ENCODE measurements at places on chromosomes 2 and 18. TPM values are rescaled to one million over a fixed set of nuclear protein-coding genes. Genes with fewer than 3 reads are reported as not detected.

GRCh38 chr2:165469417-165469816, at the start of gene CSRNP3:
CSRNP3 (plus strand) TSS chr2:165469698; CDS start chr2:165595066, 125,368 bp downstream.
- peak within 1 kb of the TSS; percentile 86 for H3K4me3 ChIP-seq
- H3K4me1 ChIP-seq = peaks cover 37% of the 10 kb centered on the region
- H3K27me3 ChIP-seq = no peaks in the 10 kb centered on the region
- peak; percentile 91 for DNase-seq
- no peak within 1 kb of the TSS for H3K27ac ChIP-seq

DNA sequence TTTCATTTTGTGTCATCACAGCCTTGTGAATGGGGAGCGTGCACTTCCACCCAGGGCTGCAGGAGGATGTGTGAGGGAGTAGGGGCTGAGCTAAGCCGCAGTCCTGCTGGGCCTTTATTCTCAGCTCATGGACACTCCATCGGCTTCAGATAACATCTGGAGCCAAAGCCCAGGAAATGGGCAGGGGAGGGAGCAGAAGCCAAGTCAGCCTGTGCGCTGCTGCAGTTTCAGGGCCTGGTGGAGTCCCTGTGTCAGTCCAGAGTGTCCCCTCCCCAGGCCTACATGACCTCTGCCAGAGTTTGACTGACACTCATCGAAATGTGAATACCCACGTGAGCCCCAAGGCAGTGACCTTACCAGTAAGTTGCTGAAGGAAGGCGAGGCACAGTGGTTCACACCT, 242.2 kb downstream of the LOXHD1 start:
- no peak for DNase-seq
- peaks cover 68% of the 10 kb centered on the region for H3K4me1 ChIP-seq
- H3K27me3 ChIP-seq = no peaks in the 10 kb centered on the region
- no peak overlapping the region for H3K4me3 ChIP-seq
- peak overlapping the region; percentile 30 for H3K27ac ChIP-seq

- H3K4me3 ChIP-seq = no peak overlapping the region
- no peaks in the 10 kb centered on the region for H3K4me1 ChIP-seq
- H3K36me3 ChIP-seq = no peaks in the 10 kb centered on the region
- H3K27ac ChIP-seq = no peak overlapping the region
- no peak for DNase-seq
Observed at GRCh38 chr2:72431737-72432136, 284.1 kb upstream of the CYP26B1 start.

DNA sequence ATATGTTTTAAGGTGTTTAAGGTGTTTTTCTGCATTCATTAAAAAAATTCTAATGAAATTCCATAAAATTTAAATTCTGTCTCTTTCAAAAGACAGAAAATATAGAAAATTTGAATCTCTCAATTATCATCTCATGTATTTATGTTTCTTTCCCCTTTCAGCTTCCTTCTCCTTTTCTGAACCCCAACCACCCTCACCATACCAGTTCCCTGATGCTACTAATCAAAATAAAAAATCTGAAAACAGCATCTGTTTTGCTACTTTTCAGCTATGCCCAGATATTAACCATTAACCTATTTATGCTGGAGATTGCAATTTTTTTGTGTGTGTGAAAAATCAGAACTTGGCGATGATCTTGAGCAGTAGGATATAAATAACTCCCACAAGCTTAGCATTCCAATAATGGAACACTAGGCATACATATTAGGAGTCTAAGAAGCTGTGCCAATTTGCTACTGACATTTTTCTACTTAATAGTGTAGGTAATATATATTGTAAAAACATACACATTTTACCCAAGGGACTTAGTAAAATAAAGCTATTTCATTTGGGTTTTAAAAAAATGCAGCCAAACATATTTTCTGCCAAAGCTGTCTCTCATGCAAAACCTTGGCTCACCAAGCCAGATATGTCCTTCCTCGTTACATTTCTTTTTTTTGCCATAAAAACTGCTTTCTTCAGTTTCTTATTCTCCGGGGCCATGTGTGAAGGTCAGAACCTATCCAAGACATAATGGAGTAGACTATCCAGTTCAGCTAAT, 32.6 kb upstream of the AGPS start:
- no peaks in the 10 kb centered on the region for H3K27me3 ChIP-seq
- H3K27ac ChIP-seq = no peak overlapping the region
- no peaks in the 10 kb centered on the region for H3K36me3 ChIP-seq
- peaks cover 6% of the 10 kb centered on the region for H3K4me1 ChIP-seq
- DNase-seq = no peak

DNA sequence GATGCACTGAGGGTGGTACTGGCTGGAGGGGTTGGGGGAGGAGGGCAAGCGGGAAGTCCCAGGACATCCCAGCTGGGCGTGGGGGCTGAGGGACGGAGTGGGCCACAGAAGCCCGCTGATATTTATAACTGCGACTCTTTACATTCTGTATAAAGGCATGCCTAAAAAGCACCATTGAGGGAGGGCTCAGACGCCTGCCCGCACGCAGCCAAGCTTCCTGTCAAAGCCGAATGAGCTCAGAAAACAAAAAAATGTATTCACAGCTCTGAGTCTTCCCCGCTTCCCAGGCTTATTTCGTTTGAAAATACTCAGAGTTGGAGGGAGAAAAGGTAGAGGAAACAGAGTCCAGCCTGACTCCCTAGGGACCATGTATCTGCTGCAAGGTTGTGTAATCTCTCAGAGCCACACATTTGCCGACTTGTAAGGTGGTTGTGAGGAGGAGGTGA, 170.1 kb upstream of the HAAO start:
- H3K36me3 ChIP-seq = no peaks in the 10 kb centered on the region
- H3K27me3 ChIP-seq = no peaks in the 10 kb centered on the region
- no peak overlapping the region for H3K27ac ChIP-seq
- no peak overlapping the region for H3K4me3 ChIP-seq
- H3K4me1 ChIP-seq = no peaks in the 10 kb centered on the region

DNA sequence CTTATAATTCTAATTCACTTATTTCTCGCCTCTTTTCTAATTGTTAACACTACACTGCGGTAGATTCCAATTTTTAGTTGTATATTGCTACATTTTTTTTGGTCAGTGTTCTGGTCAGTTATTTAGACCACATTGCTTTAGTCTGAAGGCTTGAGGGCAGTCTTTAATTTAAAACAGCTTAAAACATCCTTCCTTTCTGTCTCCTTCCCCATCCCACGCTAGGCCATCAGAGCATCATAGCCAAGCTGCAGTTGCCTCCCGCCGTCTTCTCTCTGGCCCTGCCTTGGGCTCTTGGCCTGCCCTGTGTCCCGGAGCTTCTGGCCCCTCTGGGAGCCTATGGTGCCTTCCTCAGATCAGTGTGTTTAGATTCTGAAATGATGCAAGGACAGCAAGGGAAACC, 52.6 kb upstream of the GLI2 start:
- H3K36me3 ChIP-seq = no peaks in the 10 kb centered on the region
- H3K4me3 ChIP-seq = no peak overlapping the region
- H3K27ac ChIP-seq = no peak overlapping the region

DNA sequence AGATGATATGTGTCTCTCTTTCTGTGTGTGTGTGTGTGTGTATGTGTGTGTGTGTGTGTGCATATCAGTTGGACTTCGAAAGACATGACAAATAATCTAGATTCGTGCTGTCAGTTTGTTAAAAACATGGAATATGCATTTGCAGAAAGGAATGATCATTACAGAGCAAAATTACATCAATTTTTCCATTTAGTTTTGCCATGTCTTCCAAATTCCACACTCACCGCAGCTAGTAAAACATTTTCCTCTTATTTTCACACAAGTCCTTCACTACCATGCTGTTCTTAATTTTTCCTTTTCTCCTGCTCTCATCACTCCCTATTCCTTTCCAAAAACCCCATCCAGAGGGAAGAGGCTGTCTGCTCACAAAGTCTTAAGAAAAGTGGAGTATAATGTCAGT, 1191.4 kb upstream of the SLC39A10 start:
- no peak overlapping the region for H3K4me3 ChIP-seq
- H3K36me3 ChIP-seq = no peaks in the 10 kb centered on the region
- H3K27me3 ChIP-seq = no peaks in the 10 kb centered on the region
- H3K4me1 ChIP-seq = no peaks in the 10 kb centered on the region
- H3K27ac ChIP-seq = no peak overlapping the region

- no peak overlapping the region for H3K4me3 ChIP-seq
- H3K27me3 ChIP-seq = no peaks in the 10 kb centered on the region
- DNase-seq = no peak
- H3K4me1 ChIP-seq = peaks cover 22% of the 10 kb centered on the region
Observed at GRCh38 chr2:70145144-70145490, 45.7 kb downstream of the C2orf42 start.

GRCh38 chr2:47456851-47457250, 53.9 kb downstream of the MSH2 start:
- DNase-seq = peak; percentile 5
- H3K27ac ChIP-seq = no peak overlapping the region
- peaks cover 3% of the 10 kb centered on the region for H3K36me3 ChIP-seq
- H3K27me3 ChIP-seq = no peaks in the 10 kb centered on the region

KIF5C gene
- polyA plus RNA-seq = 3.2 TPM

GRCh38 chr18:36454848-36455458, 157.4 kb downstream of the FHOD3 start:
- no peaks in the 10 kb centered on the region for H3K36me3 ChIP-seq
- no peaks in the 10 kb centered on the region for H3K27me3 ChIP-seq
- peaks cover 84% of the 10 kb centered on the region for H3K4me1 ChIP-seq
- H3K4me3 ChIP-seq = no peak overlapping the region

PDCD1 gene
- polyA plus RNA-seq = not detected

GRCh38 chr2:2933426-2933825, 444.2 kb downstream of the EIPR1 start:
- H3K27me3 ChIP-seq = no peaks in the 10 kb centered on the region
- H3K4me1 ChIP-seq = no peaks in the 10 kb centered on the region
- no peak overlapping the region for H3K4me3 ChIP-seq
- DNase-seq = no peak

CFAP65 gene
- polyA plus RNA-seq = 0.12 TPM

DNA sequence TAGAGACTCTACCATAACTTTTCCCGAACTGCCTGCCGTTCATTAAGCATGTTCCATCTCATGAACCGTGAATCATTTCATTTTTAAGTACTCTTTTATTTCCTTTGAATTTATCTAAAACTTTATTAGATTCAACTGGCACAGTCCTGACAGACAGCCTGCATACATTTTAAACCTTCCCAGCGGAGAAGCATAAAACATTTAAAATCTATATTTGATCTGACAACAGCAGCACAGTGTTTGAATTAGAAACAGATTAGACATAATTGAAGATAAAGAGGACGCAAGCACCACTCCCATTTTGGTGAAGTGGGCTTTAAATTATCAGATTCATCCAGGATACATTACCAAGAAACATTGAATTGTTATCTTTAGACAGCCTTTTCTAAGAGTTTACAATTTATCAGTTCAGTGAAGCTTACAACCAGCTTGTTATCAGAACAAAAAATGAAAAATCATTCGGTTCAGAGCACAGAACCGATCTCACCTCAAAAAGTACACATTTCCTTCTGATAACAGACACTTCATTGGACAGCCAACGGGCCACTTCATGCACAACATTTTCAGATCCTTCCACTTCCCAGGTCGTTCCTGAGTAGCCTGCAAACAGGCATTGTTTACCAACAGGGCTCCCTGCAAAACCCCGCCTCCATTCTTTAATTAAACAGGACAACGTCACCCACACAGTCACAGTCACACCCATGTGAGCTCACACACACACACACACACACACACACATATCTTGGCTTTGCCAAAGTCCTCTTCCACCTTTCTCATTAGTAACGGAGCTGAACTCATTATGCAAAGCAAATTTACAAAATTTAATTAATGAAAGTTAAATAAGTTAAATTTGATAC, 171.2 kb downstream of the SP3 start:
- peaks cover 12% of the 10 kb centered on the region for H3K4me1 ChIP-seq
- DNase-seq = no peak
- no peak overlapping the region for H3K27ac ChIP-seq
- H3K27me3 ChIP-seq = no peaks in the 10 kb centered on the region

GALNT5 gene
- 1.8 TPM for polyA plus RNA-seq

SLC40A1 gene
- 11.5 TPM for polyA plus RNA-seq

FOXI3 gene
- polyA plus RNA-seq = not detected

DNA sequence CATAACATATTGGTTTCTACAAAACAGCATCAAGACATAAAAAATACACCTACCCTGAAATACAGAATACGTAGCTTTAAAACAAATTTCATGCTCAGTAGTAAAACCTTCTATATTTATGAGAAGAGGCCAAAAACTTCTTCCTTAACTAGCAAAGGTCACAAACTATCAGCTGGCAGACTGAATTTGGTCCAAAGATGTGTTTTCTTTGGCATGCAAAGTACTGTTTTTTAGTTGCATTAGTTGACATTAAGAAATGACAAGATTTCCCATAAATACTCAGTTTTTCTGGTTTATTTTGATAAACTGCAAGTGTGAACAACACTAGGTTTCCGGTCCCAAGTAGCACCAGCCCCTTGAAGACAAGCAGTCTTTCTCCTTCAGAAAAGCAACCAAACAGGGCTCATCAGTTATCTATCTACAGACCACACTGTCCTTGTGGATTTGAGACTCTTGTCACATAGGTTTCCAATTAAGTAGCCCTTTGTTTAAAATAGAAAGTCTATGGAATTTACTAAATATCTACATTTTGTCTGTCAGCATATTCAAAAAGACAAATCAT, 35.6 kb downstream of the SLC25A12 start:
- H3K36me3 ChIP-seq = peaks cover 5% of the 10 kb centered on the region
- H3K4me1 ChIP-seq = peaks cover 6% of the 10 kb centered on the region
- H3K4me3 ChIP-seq = no peak overlapping the region
- no peak overlapping the region for H3K27ac ChIP-seq
- no peaks in the 10 kb centered on the region for H3K27me3 ChIP-seq

DNA sequence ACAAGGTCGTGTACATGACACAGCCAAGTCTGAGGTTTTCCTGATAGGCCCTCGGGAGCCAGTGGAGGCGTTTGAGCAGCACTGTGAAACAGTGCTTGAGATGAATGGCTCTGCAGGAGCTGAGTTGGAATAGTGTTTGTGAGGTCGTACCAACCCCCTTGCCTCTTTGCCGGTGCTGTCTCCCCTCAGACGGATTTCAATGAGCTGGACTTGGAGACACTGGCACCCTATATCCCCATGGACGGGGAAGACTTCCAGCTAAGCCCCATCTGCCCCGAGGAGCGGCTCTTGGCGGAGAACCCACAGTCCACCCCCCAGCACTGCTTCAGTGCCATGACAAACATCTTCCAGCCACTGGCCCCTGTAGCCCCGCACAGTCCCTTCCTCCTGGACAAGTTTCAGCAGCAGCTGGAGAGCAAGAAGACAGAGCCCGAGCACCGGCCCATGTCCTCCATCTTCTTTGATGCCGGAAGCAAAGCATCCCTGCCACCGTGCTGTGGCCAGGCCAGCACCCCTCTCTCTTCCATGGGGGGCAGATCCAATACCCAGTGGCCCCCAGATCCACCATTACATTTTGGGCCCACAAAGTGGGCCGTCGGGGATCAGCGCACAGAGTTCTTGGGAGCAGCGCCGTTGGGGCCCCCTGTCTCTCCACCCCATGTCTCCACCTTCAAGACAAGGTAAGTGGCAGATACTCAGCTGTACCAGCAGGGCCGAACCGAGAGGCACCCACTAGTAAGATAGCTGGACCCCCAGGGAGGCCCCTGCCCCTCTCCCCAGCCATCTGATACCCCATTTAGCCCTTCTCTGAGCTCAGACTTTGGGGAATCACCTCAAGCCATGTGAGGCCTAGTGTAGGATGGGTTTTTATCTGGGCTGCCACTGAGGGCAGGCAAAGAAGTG, 83.1 kb downstream of the EPAS1 start:
- H3K27me3 ChIP-seq = peaks cover 58% of the 10 kb centered on the region
- H3K27ac ChIP-seq = no peak overlapping the region
- no peaks in the 10 kb centered on the region for H3K36me3 ChIP-seq
- peaks cover 3% of the 10 kb centered on the region for H3K4me1 ChIP-seq
- DNase-seq = no peak

GRCh38 chr18:9029131-9029530, 73.4 kb upstream of the NDUFV2 start:
- H3K27me3 ChIP-seq = no peaks in the 10 kb centered on the region
- H3K4me3 ChIP-seq = no peak overlapping the region
- H3K36me3 ChIP-seq = no peaks in the 10 kb centered on the region
- no peak overlapping the region for H3K27ac ChIP-seq
